ENCODE measurements at places on chromosomes 6 and 20. TPM values are rescaled to one million over a fixed set of nuclear protein-coding genes. Genes with fewer than 3 reads are reported as not detected.

DNA sequence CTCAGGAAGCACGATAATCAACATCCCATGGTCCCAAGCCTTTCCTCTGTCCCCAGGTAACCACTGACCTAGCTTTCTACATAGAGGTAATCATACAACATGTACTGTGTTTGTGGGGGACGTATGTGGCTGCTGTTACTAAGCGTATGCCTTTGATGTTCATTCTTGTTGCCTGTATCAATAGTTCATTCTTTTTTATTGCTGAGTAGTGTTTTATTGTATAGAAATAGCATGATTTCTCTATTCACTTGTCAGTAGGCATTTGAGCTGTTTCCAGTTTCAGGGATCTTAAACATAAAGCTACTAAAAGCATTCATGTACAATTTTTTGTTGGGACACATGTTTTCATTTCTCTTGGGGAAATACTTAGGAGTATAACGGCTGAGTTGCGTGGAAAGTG is 185.4 kb downstream of the PACRG start:
- DNase-seq: no peak

- peak; percentile 56 for DNase-seq
These were observed 56.3 kb upstream of the ANKEF1 start for GRCh38 chr20:9978397-9979004.

DNA sequence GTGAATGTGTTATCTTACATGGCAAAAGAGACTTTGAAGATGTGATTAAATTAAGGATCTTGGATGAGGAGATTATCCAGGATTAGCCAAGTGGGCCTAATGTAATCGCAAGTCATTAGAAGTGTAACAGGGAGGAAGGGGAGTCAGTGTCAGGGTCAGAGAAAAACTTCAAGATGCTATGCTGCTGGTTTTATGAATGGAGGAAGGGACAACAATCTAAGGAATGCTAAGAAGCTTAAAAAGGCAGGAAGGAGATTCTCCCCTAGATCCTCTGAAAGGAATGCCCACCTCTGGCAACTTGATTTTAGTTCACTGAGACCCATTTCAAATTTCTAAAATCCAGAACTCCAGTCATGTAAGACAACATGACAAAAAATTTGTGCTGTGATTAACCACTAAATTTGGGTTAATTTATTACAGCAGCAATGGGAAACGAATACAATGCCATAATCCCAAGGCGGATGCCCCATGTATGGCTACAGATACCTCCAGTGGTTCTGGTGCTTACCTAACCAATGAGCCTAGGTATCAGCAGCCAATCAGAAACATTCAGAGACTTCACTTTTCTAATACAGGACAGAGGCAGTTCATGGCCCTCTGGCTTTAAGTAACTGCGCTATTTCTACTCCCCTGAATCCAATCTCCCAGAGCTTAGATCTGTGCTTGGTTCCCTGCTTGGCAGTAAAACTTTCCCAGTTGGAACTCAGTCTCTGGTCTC is 3.6 kb upstream of the TAAR8 start:
- DNase-seq: no peak

SFTA2 gene
- total RNA-seq: 1.0 TPM

DNA sequence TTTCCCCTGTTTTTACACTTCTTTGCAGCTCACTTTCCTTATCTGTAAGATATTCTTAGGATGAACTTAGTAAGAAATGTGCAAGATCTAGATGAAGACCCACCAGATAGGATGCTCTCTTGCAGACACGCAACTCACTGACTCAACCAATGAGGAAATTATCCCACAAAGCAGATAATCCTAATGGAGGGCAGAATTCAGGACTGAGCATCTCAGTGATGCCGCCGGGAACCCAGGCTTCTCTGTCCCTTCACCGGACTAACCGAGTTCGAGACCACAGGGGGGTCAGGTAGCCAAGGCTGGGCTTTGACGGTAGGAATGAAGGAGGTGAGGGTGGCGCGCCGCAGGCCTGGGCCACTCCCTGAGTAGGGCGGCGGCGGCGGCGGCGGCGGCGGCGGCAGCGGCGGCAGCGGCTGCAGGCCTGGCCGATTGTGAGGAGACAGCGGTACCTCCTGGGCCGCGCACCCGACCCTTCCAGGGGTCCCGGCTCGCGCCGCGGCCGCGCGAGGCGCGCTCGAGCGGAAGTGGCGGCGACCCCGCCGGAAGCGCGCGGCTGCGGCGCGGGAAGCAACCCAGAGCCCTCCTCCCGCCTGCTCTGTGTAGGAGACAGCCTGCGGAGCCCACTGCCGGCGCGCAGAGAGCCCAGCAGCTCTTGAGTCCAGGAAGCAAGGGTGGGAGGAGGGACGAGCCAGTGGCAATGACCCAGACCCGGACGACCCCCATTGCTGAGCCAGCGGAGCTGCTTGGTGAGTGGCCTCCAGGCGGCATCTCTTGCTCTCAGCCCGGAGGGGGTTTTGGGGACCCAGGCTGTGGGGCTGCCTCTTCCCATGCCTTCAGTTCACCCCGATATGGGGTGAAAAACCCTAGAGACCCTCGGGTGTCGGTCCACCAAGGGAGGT is at the start of gene KHDC1:
Gene KHDC1, minus strand, starts transcription at position 526 of the 899 bp plus-strand sequence. CDS start 20,679 bp downstream, outside the sequence.
- no peak for DNase-seq

OR2J3 gene
- not detected for total RNA-seq

- DNase-seq: no peak
These were observed 665 bp downstream of the RRAGD start for GRCh38 chr6:89411145-89412070.

DNA sequence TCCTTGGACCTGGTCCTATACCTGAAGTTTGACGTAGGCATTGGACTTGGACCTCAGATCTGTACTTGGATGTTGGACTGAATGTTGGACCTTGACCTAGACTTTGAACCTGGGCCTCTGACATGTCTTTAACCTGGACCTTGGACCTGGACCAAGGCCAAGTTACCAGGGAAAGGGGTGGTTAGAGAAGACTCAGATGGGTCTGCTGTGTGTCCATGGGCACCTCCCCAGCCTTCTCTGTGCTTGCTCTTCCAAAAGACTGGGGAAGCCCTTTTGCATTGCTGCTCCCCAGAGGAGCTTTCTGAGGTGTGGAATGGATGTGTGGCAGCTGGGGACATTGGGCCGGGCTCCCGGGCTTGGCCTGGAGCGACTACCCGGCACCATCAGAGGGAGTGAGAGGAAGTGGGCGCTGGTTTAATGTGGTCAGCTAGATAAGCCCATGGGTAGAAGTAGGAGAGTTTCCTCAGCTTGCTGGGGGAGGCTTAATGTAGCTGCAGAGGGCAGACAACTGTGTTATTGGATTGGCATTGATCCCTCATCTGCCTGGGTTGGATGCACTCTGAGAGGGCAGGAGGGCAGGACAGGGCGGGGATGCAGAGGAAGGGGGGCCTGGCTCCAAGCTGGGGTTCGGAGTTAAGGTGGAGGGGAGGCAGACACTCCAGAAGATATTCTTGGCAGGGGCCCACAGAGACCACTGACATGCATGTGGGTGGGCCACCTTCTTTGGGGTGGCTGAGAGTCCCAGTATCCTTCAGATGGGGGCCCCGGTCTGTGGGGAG is 4.2 kb downstream of the SCRT2 start:
- no peak for DNase-seq

DNA sequence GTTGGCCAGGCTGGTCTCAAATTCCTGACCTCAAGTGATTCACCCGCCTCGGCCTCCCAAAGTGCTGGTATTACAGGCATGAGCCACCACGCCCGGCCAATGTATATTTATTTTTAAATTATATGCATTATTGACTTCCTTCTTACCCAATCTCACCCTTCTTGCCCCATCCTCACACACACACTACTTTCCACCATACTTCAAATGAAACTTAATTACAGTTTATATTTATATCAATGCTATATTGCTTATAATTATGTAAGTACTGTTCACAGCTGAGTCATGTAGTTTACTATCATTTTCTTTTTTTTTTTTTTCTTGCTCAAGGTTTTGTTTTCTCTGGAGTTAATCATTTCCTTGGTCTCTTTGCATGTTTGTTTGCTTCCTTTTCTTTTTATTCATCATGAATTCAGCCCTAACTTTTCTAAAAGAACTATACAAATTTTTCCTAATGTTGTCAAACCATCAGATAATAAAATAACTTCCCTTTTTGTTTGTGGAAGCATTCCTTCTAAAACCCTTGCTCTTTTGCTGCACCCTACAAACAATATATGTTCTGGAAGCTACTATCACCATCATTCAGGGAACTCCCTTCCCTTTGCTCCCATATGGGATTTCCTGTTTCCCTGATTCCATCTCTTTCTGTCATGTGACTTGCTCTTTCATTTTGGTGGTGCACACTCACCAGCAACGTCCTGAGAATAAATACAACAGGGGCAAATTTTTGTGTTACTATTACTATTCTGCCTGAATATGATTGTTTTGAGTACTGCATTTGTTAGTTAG is 201.7 kb upstream of the SASH1 start:
- DNase-seq: no peak

- no peak for DNase-seq
These were observed 910.7 kb downstream of the TFAP2A start for GRCh38 chr6:9504191-9504590.

PKIB gene
- total RNA-seq: 10.6 TPM

CCDC28A gene
- 15.3 TPM for total RNA-seq

- no peak for DNase-seq
These were observed 1.6 kb upstream of the REV3L start for GRCh38 chr6:111484633-111484930.

GTSF1L gene
- total RNA-seq: not detected

DNA sequence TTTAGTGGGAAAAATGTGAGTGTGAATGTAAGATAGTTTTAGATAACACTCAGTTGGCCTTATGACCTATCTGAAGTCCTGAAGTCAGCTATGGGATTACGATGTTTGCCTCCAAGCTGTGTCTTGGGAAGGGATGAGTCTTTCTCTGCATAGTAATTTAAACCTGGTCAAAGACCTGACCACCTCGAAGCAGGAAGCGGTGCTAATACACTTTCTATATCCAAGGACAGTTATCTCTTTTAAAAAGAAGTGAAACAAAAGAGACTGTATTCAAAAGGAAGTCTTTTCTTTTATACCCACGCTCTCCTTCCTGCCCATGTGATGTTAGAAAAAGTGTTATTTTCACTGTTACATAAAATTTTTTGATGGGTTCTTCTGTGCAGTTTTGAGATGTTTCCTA is 94.9 kb downstream of the JARID2 start:
- DNase-seq: no peak

DNA sequence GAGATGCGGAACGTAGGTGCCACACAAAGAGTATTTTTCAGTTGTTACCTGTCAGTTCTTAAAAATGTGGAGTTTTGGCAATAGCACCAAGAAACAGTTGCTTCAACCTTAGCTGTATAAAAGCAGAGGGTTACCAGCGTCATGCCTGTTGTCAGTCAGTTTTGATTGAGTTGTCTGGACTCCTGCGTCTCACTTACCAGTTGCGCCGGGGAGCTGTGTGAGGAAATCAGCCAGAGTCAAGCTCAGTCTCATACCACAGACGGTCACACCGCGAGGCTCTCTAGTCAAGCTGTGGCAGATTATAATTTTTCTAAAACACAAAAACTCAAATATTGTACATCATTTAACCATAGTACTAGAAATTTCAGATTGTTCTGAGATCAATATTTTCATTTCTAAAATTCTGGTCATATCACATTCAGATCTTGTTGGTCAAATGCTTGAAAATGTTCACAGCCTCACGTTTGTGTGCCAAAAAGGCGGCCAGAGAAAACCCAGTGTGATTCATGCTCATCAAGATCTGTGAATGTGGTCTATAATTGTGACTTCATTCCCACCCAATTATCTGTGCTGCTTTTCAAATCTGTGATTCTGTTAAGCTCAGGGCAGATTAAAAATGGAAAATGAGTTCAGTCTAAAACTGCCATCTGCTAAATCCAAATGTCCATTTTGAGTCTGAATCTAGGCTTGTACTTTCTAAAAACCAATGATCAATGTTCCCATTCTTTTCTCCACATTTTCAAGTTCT is 37.5 kb downstream of the SASH1 start:
- DNase-seq: no peak

Data from kidney epithelial cell (primary cell).